Renal cortical epithelial cell (primary cell): ENCODE measurements at places on chromosomes 5 and 9. TPM values are rescaled to one million over a fixed set of nuclear protein-coding genes. Genes with fewer than 3 reads are reported as not detected.

DNA sequence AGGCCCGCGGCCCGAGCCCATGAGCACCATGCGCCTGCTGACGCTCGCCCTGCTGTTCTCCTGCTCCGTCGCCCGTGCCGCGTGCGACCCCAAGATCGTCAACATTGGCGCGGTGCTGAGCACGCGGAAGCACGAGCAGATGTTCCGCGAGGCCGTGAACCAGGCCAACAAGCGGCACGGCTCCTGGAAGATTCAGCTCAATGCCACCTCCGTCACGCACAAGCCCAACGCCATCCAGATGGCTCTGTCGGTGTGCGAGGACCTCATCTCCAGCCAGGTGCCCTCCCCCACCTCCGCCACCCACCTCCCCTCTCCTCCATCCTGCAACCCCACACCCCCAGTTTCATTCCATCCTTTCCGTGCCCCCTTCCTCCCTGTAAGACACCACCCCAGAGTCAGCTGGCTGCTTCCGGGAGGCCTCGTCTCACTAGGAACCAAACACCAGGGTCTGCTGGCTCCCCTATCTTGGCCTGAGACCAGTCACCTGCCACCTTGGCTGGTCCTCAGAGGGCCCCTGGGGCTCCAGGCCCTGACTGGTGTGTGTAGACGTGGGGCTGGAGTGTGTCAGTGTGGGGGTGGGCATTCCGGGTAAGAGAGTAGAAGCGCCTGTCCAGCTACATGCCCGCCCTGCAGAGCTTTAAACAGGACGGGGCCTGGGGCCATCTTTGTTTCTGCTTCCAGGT lies 655 bp downstream of the GRIN1 start:
- no peak for DNase-seq

DNA sequence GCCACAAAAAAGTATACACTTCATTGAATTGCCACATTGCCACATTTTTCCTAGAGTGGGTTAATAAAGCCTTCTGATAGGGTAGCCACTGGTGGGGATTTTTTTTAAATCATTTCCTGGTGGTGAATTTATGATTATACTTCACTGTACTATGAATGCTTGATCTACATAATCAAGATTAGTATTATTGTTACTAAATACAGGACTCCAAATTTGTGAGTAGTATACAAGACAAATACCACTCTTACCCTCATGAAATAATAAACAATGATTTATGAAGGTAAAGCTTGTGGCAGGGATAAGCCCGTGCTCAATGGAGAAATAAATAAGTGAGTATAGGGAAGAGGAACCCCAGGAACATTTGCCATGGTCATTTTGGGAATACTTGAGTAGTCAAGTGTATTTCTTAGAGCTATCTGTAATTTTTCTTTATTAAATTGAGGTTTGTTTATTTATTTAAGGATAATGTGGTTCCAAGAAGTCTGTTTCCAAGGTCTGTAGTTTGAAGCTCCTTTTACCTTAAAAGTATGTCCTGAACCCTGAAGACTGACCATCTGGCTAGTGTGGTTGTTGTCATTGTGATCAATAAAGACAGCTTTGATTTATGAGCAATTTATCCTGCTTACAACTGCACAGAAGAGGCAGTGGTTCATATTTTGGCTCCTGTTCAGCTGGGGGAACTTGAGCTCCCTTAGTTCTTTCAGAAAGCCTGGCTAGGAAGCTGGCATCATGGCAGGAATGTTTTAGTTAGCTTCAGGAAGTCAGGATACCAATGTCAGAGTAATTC lies 118.6 kb downstream of the ZSWIM6 start:
- DNase-seq, result peak; percentile 74

DNA sequence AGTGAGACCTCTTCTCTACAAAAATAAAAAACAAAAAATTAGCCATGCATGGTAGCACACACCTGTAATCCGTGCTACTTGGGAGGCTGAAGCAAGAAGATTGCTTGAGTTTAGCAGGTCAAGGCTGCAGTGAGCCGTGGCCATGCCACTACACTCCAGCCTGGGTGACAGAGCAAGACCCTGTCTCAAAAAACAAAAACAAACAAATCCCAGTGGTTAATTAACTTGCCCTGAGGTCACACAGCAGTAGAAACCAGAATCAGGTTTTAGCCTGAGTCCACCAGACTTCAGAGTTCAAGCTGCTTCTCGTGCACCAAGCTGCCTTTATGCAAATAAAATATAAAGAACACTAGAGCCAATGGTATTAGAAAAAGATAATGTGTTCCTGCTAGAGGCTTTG lies 169.7 kb downstream of the GOLPH3 start:
- peak; percentile 80 for DNase-seq

- DNase-seq, result no peak
Observed at GRCh38 chr5:1011226-1011631, 2.6 kb downstream of the NKD2 start.

GRCh38 chr5:106116682-106117081 lies 1554.1 kb downstream of the EFNA5 start:
- no peak for DNase-seq

DNA sequence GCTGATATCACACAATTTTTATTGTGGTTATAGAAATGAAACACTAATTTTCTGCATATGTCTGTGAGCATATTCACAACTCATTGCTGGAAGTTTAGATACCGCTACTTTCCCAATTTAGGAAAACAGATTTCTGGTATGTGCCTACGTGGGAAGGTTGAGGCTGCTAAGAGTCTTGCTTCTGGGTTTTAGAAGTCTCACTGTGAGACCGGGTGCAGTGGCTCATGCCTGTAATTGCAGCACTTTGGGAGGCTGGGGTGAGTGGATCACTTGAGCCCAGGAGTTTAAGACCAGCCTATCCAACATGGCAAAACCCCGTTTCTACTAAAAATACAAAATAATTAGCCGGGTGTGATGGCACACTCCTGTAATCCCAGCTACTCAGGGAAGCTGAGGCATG lies 39.6 kb downstream of the UBAP1 start:
- DNase-seq, result no peak

DNA sequence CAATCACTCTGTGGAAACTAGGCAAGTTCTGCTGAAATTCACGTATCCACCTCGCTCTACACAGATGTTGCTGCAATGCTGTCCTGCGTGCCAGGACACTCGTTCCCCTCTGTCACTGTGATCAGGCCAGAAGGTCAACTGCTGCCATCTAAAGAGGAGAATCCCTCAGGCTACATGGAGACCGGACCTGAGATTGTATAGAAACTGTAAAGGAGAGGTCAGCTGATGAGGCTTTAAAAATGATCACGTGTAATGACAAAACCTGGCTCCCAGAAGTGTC lies 80.1 kb downstream of the PRRT1B start:
- DNase-seq, result no peak

DNA sequence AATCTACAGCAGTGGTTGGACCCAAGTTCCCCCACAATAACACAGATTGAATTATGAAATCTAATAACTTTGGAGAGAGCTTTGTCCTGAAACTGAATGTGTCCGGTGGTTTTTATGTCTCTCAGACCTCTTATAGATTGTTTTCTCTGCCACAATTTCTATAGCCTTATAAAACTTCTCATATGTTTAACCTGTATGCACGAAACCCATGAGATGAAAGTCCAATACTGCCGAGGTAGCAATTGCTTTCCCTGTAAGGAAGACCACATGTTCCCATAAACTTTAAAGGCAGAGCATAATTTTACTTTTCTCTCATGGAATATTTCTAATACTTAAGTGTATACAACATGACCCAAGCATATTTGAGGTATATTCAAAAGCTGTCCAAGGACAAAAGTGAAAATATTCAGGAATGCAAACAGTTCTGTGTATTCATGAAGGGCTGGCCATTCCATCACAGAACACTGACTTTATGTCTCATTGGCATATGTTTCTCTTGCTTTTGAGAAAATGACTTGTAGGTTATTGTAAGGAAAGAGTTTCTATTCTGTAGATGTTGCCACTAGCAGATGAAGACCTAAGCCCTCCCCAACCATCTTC lies 94.4 kb upstream of the TLE4 start:
- DNase-seq, result no peak

DNA sequence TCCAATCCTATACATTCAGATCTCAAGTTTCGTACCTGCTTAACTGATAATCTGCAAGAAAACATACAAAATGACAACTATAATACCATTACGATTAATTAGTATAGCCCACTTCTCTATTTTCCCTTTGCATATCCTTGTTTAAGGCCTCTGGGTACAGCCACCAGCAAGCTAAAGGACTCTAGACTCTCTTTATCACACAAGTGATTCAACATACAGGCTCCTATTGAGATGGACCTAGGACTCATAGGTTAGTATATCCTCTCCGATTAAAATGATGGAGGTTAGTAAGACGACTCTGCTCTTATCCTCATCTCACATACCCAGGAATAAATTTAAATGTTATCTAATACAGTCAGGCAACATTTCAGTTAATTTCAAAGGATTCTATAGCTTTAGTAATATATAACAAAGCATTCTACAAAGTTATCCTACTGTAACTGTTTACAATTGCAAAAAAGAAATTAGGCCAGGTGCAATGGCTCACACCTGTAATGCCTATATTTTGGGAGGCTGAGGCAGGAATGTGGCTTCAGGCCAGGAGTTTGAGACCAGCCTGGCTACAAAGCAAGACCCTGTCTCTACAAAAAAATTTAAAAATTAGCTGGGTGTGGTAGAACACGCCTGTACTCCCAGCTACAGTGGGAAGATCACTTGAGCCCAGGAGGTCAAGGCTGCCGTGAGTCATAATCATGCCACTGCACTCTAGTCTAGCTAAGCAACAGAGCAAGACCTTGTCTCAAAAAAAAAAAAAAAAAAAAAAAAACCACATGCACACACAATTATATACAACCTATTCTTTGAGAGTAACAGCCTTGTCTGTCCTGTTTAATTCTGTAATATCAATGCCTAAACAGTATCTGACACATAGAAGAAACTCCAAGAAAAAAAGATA lies 15.4 kb downstream of the HAUS6 start:
- peak; percentile 94 for DNase-seq

- no peak for DNase-seq
Observed at GRCh38 chr5:74250304-74251102, 390.0 kb downstream of the ENC1 start.

GRCh38 chr9:69174616-69175463 lies 763 bp downstream of the TJP2 start:
- DNase-seq, result peak; percentile 96

DNA sequence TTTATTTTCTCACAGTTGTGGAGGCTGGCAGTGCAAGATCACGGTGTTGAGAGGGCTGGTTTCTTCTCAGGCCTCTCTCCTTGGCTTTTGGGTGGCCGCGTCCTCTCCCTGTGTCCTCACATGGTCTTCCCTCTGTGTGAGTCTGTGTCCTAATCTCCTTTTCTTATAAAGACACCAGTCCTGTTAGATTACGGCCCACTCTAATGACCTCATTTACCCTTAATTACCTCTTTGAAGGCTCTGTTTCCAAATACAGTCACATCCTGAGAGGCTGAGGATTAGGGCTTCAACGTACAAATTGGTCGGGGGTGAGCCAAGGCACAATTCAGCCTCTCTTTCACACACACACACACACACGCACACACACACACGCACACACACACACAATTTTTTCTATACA lies 73.0 kb downstream of the UGCG start:
- no peak for DNase-seq

GRCh38 chr5:88680253-88681132 lies 202.5 kb downstream of the MEF2C start:
- no peak for DNase-seq

GRCh38 chr5:16234598-16234997 lies 55.0 kb upstream of the MARCHF11 start:
- DNase-seq, result no peak

GRCh38 chr5:103435136-103435889 lies 127.3 kb downstream of the NUDT12 start:
- no peak for DNase-seq

GRCh38 chr5:95864456-95864855 lies 41.9 kb upstream of the GLRX start:
- no peak for DNase-seq

- DNase-seq, result no peak
Observed at GRCh38 chr9:21402386-21403251, 6.3 kb upstream of the IFNA8 start.

DNA sequence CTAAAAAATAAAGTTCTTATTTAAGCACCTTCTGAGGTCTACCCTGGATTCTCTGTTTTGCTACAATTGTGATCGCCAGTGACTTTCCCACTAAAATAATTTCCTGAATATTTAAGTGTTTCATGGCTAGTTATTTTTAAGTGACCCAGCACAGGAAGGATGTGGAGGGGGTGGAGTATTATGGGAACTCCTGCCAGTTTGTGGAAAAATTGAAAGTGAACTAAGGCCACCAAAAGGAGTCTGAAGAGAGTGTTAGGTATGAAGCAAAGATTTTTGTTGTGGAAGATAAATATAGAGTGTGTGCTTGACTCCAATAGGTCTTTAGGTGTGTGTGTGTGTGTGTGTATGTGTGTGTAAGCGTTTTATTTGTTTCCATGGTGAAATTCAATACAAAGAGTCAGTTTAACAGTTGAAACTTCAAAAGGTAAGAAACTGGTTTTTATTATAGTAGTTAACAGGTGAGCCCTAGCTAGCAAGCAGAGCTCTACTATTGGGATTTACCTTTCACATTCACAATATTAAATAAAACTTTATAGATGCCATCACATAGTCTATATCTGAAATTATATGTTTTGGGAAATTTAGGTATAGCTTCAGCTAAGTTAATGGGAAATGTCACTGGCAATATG lies 25.6 kb downstream of the RASGRF2 start:
- DNase-seq, result no peak

- DNase-seq, result no peak
Observed at GRCh38 chr5:175466700-175467318, 11.6 kb upstream of the SFXN1 start.

The ARPC5L gene
- total RNA-seq, result 14.2 and 15.7 TPM in 2 replicates

The TSLP gene
- total RNA-seq, result 0.25 and 0.52 TPM in 2 replicates

The ARHGEF39 gene
- 0.25 and 9.9 TPM in 2 replicates for total RNA-seq

The PCDHB4 gene
- total RNA-seq, result 0.35 and 1.4 TPM in 2 replicates

The PDE8B gene
- 0.05 TPM in 1 of 2 replicates, not detected in the other for total RNA-seq

The CENPP gene
- total RNA-seq, result 1.2 and 3.1 TPM in 2 replicates

The FUT7 gene
- not detected in 2 replicates for total RNA-seq
